ENCODE measurements at places on chromosomes 5 and 9.

- peak; percentile 89 for DNase-seq
Measured at GRCh38 chr9:125701351-125701750, 5.7 kb downstream of the MAPKAP1 start.

GRCh38 chr5:43773478-43773844 is 170.5 kb downstream of the NNT start:
- DNase-seq, result peak; percentile 57

GRCh38 chr5:119473241-119473640 is 20.9 kb downstream of the HSD17B4 start:
- DNase-seq, result no peak

- DNase-seq, result no peak
Measured at GRCh38 chr9:79670269-79670961, 98.7 kb downstream of the TLE4 start.

DNA sequence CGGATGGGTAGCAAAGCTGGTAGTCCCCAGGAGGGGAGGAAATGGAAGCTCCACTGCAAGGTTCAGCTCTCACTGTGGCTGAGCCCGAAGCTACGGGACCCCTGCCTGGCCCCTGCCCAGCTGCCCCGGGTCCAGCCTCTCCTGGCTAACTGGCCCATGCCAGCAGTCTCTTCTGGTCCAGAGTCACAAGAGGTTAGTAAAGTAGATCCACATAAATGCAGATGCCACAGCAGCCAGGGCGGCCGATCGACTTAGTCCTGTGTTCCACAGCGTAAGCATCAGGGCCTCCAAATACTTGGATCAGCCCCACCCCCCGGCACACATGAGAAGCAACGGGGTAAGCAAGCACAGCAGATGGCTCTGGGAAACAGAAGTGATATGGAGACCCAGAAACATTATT is 42.1 kb downstream of the MRPL36 start:
- DNase-seq, result no peak

GRCh38 chr9:79940919-79941318 is 369.2 kb downstream of the TLE4 start:
- no peak for DNase-seq
